Vagina (tissue), 2 donors: ENCODE measurements at places on chromosomes 3 and 15. TPM values are rescaled to one million over a fixed set of nuclear protein-coding genes. Genes with fewer than 3 reads are reported as not detected.

- no peak for DNase-seq
Measured at GRCh38 chr15:64699751-64700388, 75.5 kb downstream of the RBPMS2 start.

DNA sequence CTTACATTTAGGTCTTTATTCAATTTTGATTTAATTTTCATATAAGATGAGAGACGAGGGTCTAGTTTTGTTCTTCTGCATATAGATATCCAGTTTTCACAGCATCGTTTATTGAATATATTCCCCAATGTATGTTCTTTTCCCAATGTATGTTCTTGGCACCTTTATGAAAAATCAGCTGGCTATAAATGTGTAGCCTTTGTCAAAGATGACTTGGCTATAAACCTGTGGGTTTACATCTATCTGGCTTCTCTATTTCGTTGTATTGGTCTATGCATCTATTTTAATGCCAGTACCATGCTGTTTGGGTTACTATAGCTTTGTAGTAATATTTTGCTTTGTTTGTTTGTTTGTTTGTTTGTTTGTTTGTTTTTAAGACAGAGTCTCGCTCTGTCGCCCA is 11.7 kb upstream of the IREB2 start:
- no peak for DNase-seq

- DNase-seq: no peak
Measured at GRCh38 chr3:66633402-66634381, 132.9 kb upstream of the LRIG1 start.

DNA sequence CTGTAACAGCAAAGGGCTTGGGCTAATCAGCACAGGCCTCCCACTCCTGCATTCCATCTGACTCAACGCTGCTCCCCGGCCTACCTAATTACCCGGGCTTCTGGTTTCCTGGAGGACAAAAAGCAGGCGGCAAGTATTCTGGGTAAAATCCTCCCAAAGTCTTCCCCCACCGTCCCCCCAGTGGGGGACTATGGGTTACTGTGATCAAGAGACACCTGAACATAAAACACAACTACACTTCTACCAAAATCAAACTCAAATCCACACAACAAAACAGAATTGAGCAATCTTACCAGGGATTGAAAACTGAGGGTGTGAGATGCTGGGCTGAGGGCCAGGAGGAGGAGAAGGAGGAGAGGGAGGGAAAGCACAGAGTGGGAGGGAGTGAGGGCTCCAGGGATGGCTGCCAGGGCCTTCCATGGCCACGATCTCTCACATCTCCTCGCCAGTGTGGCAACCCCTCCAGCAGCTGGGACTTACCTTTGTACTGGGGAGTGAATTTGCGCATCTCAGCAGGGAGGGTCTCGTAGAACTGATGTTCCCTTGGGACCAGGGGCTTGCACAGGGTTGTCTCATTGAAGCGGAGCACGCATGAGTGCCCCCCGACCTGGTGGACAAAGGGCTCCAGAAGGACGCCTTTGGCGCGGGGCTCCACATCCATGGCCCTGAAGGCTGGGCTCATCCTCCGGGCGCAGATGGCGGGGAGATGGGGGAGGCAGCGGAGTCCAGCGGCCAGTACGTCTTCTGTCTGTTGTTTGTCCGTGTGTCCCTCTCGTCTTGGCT is 9.1 kb upstream of the NCKIPSD start:
- no peak for DNase-seq

DNA sequence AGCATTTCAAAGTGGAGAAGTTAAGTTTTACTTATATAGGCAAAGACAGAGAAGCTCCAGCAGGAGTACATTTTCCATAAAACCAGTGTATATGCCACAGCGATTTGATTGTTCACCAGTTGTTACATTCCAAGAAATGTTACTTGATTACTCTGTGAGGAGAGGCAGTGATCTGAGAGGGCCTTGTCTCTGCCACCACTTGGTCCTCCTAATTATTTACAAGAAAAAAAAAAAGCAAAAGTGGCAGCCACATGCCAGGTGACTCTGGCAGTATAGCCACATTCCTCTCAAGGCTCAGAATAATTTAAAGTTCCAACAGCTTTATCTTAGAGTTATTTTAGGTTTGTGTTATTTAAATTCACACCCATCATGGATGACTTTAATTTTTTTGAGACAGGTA is 1077.8 kb downstream of the ZPLD1 start:
- DNase-seq: no peak

DNA sequence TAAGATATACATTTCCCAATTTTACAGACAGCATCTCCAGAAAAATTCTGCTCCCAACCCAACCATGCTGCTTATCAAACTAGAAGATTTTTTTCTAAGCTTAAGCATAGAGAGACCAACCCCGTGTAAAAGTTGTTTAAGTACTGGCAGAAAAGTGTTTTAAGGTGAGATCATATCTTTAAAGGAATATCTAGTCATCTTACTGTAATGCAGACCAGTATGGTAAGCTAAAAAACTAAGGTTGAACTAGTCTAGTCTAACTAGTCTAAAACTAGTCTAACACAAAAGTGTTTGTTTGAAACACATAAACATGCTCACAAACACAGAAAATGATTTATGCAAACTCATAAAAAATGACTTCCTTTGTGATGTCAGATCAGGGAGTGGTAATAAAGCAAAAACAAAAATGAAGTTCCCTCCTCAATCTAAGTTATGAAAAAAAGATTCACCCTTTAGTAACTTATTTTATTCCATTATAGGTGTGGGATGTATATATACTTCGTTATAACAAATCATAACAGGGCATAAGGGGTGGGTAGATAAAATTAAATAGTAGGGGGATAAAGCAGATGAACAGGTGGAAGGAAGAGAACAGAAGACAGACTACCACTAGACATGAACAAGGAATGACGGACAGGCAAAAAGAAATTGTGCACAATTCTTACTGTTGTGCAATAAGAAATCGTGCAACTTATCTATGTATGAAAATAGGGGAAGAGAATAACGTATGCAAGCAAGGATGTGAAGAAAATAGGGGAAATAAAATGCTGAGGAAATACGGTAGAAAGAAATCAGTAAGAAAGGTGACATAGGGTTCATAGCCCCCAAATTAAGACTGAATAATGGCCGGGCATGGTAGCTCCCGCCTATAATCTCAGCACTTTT is 10.0 kb downstream of the MYO5A start:
- no peak for DNase-seq

- DNase-seq: no peak
Measured at GRCh38 chr3:99990179-99990578, 124.1 kb downstream of the FILIP1L start.

DNA sequence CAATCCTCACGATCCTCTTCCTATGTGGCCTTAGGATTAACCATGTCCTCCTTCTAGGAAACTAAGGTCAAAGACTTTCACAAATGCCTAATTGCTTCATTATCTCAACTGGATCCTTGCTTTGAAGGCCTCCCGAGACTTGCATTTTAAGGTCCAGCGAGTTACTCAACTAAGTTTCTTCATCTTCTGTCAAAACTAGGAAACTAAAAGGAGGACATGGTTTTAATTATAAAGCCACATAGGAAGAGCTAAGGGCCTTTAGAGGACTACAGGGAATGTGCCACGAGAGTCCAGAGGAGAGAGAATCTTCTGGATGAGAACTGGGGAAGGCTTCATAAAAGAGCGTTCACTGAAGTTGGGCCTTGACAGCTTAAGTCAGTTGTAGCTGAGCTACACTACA is 87.8 kb upstream of the LPP start:
- no peak for DNase-seq

- DNase-seq: no peak
Measured at GRCh38 chr3:42270561-42270960, 4.6 kb upstream of the CCK start.

GRCh38 chr15:67832031-67832551 is 6.8 kb downstream of the SKOR1 start:
- DNase-seq: no peak

- DNase-seq: no peak
Measured at GRCh38 chr3:138303474-138303873, 26.2 kb downstream of the NME9 start.

GRCh38 chr3:69065318-69065964 is 13.3 kb upstream of the TMF1 start:
- no peak for DNase-seq

- DNase-seq: no peak
Measured at GRCh38 chr3:49454458-49454857, 15.6 kb upstream of the DAG1 start.

DNA sequence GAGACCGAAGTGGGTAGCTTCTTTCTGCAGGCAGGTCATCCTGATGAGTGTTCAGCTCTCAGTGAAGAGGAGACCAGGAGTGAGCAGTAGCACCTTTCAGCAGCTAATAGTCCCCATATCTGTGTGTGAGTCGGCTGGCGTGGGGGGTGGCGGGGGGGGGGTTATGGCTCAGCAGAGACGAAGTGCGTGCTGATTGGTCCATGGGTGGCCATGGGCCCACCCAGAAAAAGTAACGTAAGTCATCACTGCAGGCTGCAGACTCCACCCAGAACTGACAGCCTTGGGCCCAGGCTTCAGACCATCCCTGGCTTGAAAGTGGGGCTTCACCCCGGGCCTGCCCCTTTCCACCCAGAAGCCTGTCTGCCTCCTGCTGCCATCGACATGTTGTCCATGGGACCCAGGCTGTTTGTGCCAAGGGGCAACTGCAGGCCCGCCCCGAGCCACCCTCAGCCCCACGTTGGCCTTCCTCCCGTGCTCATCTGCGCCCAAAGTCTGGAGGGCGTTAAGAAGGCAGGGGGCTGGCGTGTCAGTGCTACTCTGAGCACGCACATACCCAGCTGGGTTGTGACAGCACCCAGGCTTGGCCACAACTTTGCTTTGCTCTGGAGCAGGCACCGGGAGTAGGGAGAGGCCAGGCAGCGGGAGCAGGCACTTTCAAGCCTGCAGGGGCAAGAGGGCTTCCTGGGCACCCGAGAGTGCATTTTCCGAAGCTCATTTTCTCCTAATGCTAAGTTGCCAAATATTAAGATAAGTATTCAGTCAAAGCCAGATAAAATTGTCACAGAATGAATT is 511.7 kb upstream of the CDIN1 start:
- DNase-seq: no peak

- DNase-seq: no peak
Measured at GRCh38 chr15:60301024-60301423, 96.8 kb downstream of the ANXA2 start.

DNA sequence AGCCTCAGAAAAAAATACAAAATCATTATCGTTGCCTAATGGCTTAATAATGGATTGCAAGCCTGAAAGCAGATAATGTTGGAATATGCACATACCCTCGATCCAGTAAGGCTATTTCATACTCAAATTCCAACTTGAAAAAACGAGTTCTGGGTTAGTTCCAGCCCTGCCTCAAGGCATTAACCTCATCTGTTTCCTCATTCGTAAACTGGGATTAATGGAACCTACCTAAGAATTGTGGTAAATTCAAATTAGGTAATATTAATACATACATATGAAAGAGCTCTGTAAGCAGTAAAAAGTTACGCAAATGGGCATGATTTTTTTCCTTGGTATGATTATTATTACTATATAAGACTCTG is 107.5 kb downstream of the SRGAP3 start:
- DNase-seq: no peak

DNA sequence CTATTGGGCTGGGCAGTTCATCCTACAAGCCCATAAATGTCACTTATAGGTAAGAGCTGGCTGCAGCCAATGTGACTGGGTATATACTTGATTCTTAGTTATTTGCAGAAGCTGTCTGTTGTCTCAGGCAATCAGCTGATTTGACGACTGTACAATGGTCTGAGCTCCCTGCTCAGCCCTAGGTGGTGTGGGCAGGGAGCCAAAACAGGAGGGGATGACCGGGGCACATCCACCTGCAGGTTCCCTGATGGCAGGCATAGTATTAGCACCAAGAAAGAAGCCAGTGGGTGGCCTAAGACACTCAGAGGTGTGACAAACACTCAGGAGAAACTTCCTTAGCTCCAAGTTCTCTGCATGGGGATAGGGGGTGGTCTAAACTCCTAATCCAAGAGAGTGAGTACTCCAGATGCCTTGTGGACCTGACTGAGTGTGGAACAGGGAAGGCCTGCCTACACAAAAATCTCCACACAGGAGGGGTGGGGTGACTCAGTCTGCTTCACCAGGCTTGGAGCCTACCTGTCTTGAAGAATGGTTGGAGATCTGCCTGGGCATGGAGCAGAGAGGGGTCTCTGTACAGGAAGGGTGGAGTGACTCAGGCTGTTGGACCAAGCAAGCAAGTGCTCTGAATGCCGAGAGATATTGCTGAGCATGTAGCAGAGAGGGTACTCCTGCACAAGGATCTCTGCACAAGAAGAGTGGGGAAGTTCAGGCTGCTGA is 690.4 kb upstream of the NAALADL2 start:
- no peak for DNase-seq

DNA sequence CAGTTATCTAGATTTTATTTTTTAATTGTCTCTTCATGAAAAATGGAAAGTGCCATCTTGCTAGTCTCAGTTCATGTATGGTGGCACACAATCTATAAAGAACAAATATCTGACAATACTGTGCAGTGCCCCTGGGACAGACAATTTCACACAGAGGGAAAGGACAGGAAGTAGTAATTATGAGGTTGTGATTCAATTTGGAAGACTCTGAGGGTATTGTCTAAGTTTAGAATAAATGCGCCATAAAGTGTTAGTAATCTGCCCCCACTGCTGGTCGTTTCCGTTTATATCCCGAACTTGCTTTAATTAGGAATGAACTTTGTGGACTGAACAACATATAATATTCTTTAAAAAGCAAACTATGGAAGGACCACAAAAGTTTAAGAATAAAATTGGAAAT is 196.4 kb upstream of the SLC24A5 start:
- no peak for DNase-seq

DNA sequence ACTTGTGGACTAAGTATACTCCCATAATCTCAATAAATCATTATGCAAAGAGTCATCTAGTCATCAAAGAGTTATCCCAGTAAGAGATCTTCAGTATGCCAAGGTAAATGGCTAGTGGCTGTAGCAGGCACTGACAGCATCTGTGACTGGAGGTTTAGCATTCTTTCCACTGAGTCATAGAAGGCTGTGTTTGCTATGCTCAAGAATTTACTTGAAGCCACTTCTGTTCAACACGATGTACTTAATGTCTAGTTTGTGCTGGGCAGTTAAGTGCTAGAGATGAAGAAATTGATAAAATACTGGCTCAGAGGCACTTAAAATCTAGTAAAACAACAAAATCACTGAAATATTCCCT is 13.0 kb downstream of the ZBED2 start:
- no peak for DNase-seq

DNA sequence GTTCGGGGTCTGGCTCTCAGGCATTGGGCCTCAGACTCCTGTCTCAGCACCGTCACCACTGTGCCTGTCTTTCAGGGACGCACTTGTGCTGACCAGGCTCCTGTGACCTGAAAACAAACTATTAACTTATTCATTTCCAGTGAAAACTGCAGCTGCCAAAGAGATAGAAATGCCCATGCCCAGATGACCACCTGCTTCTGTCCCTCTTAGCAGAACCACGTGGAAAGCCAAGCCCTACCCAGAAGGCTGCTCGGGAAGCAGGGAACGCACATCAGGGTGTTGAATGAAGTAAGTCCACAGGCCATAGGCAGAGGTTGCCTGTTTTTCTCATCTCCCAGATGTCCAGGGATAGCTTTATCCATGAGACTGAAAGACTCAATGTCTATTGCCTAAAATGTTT is 219.3 kb downstream of the EBLN2 start:
- no peak for DNase-seq

GRCh38 chr3:50419595-50420370 is 60.5 kb upstream of the TMEM115 start:
- DNase-seq: no peak

The TMEM40 gene
- 31.7 TPM for total RNA-seq

The GABRR3 gene
- not detected for total RNA-seq

The PTPN9 gene
- total RNA-seq: 18.2 TPM

The CCDC13 gene
- total RNA-seq: 1.2 TPM
